ENCODE measurements at places on chromosomes 1 and 21.

DNA sequence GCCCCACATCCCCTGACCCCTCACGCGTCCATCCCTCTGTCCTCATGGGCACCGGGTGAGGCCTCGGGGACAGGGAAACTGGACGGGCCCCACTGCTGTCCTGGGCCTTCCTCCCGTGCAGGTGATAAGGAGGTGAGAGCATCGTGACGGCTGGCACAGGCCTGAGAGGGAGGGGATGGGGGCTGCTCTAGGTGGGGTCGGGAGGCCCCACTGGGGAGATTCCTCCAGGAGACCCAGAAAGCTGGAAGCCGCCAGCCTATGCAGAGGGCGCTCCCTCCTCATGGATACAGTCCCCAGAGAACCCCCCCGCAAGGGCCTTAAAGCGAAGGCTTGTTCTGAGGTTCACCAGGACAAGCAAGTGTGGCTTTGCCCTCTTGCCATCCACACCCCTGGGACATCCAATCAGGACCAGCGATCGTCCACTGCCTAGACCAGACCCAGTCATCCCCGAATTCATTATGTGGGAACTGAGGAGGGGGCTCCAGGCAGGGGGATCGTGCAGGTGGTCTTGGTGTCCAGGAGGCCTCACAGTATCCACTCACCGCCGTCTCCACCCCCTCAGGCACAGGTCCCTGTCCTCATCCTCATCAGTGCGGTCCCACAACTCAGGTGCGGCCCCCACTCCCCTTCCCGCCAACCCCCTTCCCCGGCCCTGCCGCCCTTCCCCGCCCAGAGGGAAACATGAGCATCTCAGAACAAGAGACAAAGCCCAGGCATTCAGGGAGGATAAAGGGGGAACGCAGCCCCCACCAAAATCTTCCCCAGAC lies 45.3 kb upstream of the COL18A1 start:
- no peak for DNase-seq

- no peak for DNase-seq
Observed at GRCh38 chr1:198763298-198763714, 124.5 kb downstream of the PTPRC start.

DNA sequence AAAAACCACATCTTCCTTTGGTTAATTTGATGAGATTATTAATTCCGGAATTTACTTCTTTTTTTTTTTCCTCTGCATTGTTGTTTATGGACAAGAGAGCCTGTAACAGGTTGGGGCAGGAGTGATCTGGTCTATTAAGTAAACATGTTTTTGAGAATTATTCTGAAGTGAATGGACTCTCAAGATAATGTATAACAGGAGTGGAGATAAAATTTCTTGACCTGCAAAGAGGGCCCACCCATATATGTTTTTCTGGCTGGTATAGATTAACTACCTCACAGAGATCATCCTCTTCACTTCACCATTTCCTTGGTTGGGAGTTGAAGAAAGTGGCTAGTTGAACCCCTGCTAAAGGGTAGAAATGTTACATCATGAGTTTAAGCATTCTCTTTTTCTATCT lies 10.7 kb downstream of the DDI2 start:
- no peak for DNase-seq

GRCh38 chr1:223712850-223713474 lies 623 bp downstream of the CAPN2 start:
- DNase-seq = no peak

GRCh38 chr21:26470351-26471098 lies 102.6 kb downstream of the CYYR1 start:
- no peak for DNase-seq

- DNase-seq = no peak
Observed at GRCh38 chr1:196312739-196313138, 295.5 kb downstream of the KCNT2 start.

DNA sequence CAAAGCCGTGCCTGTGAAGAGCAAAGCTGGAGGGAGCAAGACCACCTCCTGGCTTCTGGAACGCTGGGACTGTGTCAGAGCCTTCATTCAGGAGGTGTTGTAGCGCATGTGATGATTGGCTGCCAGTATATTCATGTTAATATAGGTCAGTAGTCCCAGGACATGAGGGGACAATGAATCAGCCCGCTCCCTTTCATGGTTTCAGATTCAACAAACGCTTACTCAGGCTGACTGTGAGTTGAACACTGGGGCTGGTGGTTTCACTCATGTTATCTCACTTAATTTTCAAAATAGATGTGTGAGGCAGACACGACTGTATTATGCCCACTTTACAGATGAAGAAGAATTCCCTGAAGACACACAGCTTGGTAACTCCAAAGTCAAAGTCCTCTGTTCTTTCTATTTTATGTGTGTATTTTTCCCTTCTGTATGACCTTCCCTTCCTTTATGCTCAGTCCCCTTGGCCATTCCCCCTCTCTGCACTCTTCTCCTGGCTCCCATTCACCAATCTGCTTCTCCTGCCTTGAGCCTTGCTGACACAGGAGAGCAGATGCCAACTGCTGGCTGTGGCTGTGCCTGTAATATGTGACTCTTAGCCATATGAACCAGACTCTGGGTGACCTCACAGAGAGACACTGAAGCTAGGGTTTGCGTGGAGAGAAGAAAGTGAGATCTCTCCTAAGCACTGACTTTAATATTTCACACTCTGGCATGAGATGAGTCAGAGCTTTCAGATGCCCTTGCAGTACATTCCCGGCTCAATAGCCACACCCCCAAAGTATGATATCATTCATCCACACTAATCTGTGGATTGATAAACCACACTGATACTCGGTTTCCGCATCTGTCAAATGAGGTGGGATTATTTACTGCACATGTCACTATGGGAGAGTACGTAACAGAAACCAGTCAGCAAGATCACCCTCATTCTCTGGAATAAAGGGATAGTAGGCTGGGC lies 31.4 kb upstream of the KIRREL1 start:
- DNase-seq = no peak

DNA sequence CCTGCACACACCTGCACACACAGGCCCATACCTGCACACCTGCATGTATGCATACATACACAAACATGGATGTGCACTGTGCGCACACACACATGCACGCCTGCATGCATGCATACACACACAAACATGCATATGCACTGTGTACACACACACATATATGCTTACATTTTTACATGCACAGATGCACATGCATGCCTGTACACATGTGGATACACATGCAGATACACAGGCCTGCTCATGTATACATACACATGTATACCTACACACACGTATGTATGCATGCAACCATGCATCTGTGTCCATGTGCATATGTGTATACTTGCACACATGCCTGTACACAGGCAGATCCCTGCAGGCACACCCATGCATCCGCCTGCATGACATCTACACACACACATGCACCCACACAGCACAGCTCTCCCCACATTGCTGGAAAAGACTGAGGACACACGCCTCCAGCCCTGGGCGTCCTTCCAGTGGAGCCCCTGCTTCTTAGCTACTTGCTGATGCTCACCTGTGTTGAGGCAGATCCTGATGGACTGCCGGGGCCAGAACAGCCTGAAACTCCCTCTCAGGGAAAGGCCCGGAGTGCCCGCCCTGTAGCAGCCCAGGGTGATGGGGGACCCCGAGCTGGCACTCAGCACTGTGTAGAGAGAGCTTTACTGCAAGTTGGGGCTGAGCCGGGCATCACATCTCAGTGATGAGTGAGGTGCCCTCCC lies 28.6 kb downstream of the KRTAP10-1 start:
- DNase-seq = no peak

DNA sequence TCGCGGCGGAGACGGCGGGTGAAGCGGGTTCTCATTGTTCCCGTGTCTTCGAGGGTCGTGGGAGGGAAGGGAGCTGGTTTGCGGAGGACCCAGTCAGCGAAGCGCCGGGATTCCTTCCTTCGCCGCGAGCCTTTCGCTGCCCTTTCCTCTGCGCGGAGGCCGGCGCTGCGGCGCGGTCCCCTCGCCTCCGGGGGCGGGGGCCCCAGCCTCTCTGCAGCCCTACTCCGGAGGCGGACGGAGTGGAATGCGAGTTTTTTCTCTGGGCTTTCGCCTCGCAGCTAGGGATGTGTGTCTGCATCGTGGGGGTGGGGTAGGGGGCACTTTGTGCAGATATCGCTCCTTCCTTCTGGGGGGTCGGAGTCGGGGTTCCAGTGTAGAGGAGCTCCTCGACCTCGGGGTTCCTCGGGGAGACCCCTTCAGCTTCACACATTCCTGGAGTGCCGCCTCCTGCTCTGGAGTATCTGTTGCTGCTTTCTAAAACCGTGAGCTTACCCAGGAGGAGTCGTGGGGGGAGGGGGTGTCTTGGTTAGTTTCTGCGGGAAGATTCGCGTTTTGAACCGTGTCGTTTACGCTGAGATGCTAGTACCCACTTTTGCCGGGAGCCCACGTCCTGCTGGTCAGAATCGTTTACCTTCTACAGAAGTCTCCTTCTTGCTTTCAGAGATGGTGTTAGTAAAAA lies 595 bp downstream of the RNF2 start:
- no peak for DNase-seq

GRCh38 chr1:15684042-15684461 lies at the start of gene PLEKHM2:
PLEKHM2 (plus strand) TSS chr1:15684320; CDS start chr1:15684559, 239 bp downstream.
- no peak for DNase-seq
